ENCODE measurements at places on chromosomes 6 and 20.

DNA sequence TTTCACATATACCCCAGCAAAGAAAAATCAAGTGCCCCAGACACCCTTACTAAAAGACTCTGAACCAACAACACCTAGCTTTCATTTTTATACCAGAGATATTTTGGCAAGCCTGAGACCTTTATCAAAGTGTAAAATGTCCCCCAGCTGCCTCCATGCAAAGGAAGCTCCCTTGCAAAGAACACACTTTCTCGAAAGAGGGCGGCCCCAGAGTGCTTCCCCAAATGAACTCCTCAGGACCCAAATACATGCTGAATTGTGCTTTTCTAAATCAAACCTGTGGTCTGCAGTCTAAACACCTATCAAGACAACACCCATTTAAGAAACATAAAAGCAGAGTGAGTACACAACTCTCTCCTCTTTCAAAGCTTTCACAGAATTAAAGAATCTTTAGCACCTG is 490 bp downstream of the IPCEF1 start:
- no peak for DNase-seq

DNA sequence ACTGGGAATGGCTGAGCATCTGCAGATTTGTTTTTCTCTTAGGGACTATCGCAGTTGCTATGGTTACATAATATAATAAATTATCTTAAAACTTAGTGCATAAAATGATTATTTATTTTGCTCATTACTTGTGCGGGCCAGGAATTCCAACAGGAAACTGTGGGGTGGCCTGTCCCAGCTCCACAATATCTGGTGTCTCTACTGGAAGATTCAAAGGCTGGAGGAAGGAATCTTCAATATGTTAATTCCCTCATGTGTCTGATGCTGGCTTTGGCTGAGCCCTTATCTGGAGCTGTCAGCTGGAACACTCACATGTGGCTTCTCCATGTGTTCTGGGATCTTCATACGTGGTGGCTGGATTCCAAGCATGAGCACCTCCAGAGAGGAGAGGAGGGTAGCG is 23.9 kb upstream of the B3GAT2 start:
- DNase-seq, result no peak

- peak; percentile 45 for DNase-seq
Measured at GRCh38 chr6:159169193-159169555, at the start of gene FNDC1. Gene FNDC1, plus strand, starts transcription at chr6:159169400. Its CDS starts 197 bp downstream, at chr6:159169597.

- no peak for DNase-seq
Measured at GRCh38 chr6:137362878-137363804, 131.1 kb downstream of the OLIG3 start.

GRCh38 chr6:52361414-52361944 is 472 bp upstream of the PAQR8 start:
- DNase-seq, result peak; percentile 53

- no peak for DNase-seq
Measured at GRCh38 chr20:41497186-41497895, 120.8 kb downstream of the CHD6 start.

DNA sequence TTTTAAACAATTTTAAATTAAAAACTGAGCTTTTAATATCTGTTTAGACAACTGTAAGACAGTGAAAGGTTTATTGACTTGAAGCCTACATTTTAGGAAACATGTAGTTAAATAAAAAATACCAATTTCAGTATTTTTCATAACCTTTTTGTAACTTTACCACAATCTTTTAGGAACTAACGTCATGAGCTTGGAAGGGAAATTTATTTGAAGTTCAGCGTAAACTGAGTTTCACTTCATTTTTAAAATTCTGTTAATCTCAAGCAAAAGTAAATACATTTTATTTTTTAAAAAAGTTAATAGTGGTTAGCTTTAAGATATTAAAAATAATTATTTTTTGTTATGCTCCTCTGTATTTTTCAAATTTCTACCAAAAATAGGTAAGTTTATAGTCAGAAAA is 5.5 kb downstream of the CST7 start:
- DNase-seq, result no peak

GRCh38 chr6:7691021-7691420 is 34.9 kb upstream of the BMP6 start:
- DNase-seq, result no peak

GRCh38 chr6:47034926-47035325 is 7.2 kb downstream of the ADGRF1 start:
- DNase-seq, result no peak

GRCh38 chr6:34055223-34055933 is 90.5 kb downstream of the GRM4 start:
- peak; percentile 46 for DNase-seq

DNA sequence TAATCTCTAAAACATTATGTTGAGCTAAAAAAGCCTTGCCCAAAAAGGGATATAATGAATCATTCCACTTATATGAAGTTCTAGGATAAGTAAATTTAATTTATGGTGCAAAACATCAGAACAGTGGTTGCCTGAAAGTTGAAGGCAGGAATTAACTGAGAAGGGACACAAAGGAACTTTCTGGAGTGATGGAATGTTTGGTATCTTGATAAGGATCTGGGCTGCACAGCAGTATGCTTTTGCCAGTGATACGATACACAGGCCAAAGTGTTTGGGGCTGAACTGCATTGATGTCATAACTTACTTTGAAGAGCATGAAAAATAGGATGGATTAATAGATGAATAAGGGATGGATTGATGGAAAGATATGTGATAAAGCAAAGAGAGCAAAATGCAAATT is 146.1 kb upstream of the LRFN2 start:
- DNase-seq, result no peak

DNA sequence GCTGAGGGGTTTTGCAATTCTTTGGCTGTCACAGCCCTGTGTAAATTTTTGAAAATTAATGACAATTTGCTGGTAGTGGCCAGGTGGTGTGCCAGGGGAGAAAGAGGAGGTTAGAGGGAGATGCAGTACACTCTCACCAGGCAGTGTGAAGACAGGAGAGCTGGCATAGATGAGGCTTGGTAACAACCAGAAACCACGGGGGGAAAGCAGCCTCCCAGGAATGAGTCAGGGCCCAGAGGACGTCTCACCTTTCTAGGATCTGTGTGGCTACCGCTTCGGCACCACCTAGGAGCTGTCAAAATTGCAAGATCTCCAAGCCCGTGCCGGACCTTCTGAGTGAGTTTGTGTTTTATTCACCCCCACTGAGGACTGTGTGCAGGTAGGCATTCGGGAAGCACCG is 171.4 kb downstream of the PACRG start:
- no peak for DNase-seq

- DNase-seq, result peak; percentile 36
Measured at GRCh38 chr6:137699031-137699683, 167.9 kb upstream of the TNFAIP3 start.

DNA sequence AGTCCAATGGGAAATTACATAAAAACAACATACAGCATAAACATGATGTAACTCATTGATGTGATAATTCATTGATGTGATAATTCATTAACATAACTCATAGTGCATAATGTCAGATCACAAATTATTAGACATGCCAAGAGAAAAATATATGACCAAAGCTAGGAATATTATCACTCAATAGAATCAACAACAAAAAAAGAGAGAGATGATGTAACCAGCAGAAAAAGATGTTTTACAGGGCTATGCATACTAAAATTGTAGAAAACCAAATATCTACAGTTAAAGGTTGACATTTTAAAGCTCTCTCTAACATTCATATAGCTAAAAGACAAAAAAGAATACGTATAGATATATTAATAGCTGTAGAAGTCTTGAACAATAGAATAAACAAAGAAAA is 1067.2 kb upstream of the ADGRB3 start:
- DNase-seq, result no peak

DNA sequence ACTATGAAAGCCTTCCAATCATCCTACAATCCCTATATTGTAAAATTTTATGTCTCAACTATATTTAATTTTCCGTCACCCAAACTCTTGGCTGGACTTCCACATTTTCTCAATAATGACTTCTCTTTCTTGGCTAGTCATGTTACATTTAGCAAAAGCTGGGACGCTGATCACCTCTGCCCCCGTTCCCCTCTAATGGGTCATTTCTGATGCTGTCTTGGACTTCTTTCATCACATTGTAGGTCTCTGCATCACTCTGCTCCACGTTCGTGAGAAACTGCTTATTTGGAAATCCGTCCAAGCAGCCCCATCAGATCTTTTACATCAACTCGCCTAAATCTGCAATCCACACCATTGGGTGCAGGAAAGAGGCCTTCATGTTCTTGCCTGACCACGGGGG is 203.8 kb downstream of the MYLK4 start:
- DNase-seq, result no peak
